ENCODE measurements at places on chromosomes 1 and 21.

GRCh38 chr1:64320922-64321614, 117.6 kb downstream of the UBE2U start:
- no peak for DNase-seq

- DNase-seq = no peak
These were observed 3.3 kb downstream of the KLHL21 start for GRCh38 chr1:6599141-6599975.

DNA sequence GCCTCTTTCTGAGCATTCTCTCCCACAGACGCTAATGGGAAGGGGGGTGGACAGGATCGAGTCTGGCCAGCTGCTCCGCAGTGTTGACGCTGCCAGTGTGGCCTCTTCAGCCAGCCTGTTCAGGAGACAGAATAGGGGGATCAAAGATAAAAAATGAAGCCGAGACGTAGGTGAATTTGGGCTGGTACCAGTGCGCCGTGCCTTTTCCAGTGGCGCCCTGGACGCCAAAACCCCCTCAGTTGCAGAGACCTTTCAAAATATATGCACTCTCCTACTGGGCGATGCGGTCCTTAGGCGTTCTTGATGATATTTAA, 1.1 kb downstream of the TTC3 start:
- no peak for DNase-seq

- DNase-seq = no peak
These were observed 18.0 kb upstream of the LRRC8D start for GRCh38 chr1:89802841-89803240.

- no peak for DNase-seq
These were observed 191.2 kb upstream of the SGIP1 start for GRCh38 chr1:66342707-66343106.

DNA sequence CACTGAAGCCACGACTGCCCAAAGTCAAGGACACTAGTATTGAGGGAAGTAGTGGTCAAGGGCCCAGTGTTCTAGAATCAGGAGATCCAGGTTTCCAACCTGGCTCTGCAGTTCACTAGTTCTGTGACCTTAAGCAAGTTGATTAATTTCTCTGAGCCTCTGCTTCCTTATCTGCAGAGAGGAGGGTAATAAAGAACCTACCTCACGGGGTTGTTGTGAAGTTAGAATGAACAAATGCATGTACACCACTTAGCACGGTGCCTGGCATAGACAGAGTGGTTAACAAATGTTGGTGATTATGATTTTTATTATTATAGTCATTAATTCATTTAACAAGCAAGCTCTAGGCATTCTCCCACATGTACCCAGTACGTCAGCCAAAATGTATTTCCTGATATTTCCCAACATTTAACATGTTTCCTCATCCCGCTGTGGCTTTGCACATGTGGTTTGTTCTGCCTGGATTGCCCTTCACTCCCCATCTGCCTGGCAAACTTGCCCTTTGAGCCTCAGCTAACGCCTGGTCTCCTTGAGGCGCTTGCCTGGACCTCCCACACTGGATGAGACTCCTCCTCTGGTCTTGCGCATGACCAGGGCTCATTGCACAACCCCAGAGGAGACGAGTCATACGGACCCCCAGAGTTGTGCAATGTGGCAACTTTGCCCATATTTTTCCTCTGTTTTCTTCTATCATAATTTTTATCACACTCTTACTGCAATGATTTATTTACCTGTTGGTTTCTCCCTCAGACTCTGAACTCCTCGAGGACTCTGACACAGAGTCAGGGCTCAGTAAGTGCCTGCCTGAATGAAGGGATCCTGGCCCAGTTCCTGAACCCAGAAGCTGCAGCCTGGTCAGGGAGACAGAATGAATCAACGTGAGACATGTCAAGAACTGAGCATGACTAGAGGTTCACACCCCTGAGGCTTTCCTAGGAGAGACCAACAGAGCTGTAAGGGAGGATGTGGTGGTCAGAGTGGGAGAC, 20.7 kb upstream of the MFSD2A start:
- no peak for DNase-seq

DNA sequence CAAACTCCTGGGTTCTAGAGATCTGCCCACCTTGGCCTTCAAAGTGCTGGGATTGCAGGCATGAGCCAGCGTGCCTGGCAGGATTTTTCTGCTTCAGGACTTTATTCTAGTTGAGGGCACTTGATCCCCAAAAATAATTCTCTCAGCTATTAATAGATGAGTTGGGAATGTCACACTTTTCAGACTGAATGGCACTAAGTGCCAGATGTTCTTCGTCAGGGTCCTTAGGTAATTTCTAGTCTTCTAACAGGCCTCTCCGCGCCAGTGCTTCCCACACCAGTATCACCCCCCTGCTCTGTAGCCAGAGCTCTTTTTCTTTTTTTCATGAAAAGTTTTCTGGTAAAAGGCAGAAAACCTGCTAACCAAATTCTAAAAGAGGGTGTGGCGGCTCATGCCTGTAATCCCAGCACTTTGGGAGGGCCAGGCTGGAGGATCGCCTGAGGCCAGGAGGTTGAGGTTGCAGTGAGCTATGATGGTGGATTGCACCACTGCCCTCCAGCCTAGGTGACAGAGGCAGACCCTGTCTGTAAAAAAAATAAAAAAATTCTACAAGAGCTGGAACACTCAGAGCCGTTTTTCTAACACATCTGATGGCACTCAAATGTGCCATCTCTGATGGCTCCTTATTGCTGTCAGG, 6.1 kb upstream of the SARS1 start:
- no peak for DNase-seq

DNA sequence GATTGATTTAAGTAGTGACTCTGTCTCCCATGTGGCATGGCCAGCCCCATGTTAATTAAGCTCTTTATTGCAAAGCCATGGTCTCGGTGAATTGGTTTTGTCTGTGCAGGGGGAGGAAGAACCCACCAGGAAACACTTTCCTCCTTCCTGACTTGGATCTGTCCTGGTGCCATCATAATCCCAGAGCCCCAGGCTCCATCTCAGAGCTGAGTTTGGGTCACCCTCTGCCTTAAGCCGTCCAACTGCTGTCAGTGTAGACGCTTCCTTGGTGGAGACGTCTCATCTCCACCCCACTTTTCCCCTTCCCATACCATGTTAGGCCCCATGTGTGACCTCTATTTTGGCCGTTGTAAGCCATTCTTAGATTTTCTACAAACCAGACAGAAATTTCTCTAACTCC, 36.0 kb upstream of the COL6A2 start:
- DNase-seq = no peak

DNA sequence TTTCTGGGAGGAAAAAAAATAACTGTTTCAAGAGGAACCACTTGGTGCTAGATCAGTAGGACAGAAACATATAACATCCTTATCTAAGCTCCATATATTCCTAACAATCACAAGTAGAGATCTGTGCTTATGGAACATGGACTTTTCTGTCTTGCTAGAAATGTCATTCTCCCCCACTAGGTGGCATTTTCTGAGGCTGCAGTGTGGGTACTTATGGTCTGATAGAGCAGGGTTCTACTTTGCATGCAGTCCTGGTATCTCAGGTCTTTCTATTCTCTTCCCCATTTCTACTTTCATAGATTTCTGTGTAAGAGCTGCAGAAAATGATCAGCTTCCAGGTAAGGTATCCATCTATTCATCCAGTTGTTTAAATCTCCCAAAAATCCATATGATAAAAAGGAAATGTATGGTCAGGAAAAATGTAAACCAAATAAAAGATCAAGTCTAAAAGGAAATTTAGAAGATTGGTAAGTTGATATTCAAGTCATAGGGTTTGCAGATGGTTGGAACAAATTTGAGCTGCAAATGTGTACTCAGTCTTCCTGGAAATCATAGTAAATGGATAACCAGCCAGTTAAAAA, 1.5 kb downstream of the ZNF684 start:
- no peak for DNase-seq

- no peak for DNase-seq
These were observed 29.7 kb upstream of the CDC14A start for GRCh38 chr1:100322436-100323211.

GRCh38 chr1:166538646-166539045, 300.6 kb upstream of the POGK start:
- DNase-seq = no peak

- no peak for DNase-seq
These were observed 108.0 kb downstream of the NRIP1 start for GRCh38 chr21:14956807-14957206.

GRCh38 chr1:2230781-2231531, 2.8 kb downstream of the SKI start:
- peak; percentile 43 for DNase-seq

GRCh38 chr1:109712321-109712864, 342 bp downstream of the GSTM5 start:
- DNase-seq = no peak

DNA sequence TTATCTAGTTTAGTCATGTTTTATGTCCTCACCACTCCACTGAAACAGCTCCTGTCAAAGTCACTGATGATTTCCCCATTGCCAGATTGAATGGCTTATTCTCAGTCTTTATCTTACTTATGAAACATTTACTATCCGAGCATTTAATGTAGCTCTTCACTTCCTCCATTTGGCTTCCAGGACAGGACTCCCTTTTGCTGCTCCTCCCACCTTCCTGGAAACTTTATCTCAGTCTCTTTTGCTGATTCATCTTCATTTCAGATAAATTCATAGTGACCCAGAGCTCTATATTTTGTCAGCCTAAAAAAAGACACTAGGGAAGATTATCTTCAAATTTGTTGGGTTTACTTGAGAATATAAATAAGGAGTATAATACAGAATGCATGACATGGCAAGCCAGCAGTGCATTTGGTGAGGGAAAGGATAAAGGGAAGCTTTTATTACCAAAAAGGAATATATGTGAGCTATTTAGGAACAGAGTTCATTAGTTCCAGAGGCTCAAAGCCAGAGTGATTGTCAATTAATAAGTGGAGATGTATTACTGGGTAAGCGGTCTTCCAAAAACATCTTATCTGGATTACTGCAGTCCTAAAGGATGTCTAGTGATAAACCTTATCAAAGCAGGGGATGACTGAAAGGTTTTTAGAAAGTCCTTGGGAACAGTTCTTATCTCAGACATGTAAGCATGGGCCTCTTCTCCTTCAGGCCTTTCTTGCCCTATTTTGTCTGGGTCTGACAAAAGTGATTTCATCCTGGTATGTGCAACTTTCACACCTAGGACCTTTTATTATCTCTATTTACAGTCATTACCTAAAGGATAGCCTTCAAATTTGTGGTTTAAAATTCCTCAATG, 25.6 kb downstream of the IL23R start:
- DNase-seq = no peak

- DNase-seq = no peak
These were observed 38.3 kb downstream of the LRRN2 start for GRCh38 chr1:204647114-204647804.

- peak; percentile 34 for DNase-seq
These were observed 795 bp downstream of the NGF start for GRCh38 chr1:115337276-115337632.

DNA sequence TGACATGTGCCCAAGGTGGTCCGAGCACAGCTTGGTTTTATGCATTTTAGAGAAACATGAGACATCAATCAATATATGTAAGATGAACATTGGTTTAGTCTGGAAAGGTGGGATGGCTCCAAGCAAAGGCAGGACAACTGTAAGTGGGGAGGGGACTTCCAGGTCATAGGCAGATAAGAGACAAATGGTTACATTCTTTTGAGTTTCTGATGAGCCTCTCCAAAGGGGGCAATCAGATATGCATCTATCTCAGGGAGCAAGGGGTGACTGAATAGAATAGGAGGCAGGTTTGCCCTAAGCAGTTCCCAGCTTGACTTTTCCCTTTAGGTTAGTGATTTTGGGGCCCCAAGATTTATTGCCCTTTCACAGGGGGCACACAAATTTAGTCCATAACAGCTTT, 94.2 kb upstream of the COA6 start:
- no peak for DNase-seq

- DNase-seq = no peak
These were observed 84.2 kb downstream of the SH3GLB1 start for GRCh38 chr1:86788300-86789206.

GRCh38 chr1:190429932-190430331, 47.7 kb downstream of the BRINP3 start:
- DNase-seq = no peak

- peak; percentile 22 for DNase-seq
These were observed 49.0 kb upstream of the NR5A2 start for GRCh38 chr1:199978408-199978940.

DNA sequence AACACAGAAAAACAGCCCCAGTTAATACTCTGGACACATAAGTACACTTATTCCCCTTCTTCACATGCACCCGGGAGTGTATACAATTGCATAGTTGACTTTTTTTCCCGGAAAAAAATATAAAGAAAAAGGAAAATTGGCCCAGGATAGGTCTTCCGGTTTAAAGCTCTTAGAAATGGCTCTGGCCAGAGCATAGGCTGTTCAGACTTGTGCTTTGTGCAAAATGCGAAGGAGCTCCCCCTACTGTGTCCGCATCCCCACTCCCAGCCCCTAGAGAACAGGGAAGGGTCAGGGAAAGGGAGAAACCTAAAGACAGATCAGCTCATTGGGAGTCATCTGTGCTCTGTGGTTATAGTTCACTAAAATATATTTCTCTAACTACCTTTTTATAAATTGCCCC, 5.5 kb upstream of the MTMR11 start:
- DNase-seq = peak; percentile 58

DNA sequence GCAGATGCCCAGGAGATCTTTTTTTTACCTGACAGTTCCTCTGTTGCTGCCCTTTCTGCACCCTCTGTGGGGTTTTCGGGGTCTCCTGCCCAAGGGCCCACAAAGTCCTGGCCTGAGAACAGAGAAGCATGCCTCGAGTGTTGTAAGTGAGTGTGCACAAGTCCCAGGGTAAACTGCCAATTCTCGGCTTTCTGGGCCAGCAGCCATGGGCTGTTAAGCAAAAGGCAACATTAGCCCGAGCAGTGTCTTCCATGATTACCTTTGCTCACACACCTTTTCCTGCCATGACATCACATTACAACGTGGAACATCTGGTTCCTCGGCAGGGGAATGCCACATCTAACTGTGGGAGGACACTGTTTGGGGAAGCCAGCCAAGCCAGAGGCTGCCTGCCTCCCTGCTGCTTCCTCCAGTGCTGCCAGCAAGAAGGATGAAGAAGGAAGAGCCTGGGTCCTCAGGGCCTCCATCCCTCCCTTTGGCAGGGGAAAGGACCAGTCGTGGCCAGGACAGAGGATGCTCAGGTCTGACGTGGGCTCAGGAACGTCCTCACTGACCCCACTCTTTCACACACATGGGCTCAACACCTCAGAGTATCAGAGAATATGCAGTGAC, 485.9 kb downstream of the OMA1 start:
- DNase-seq = no peak

DNA sequence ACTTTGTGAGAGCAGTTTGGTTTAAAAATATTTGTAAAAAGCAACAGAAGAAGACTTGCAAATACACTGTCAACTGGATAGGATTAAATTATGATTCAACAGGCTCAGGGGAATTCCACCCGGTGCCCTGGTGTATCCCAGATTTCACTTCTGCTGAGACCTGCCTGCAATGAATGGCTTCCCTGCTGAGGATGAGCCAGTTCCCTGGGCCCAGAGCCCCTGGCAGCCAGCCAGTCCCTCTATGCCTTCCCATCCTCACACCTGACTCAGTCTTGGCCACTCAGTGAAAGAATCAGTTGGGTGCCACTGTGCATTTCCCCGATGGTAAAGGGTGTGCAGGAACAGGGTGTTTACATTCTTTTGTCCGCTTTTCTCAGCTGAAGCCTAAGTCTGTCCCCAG, 64.4 kb downstream of the KCTD3 start:
- no peak for DNase-seq

GRCh38 chr1:97424209-97424608, 496.6 kb downstream of the DPYD start:
- DNase-seq = no peak

GRCh38 chr1:41739061-41739955, 179.4 kb downstream of the HIVEP3 start:
- DNase-seq = peak; percentile 85

Measured in right hindlimb (tissue), 1 donor.